ENCODE measurements at places on chromosomes 3 and 15.

DNA sequence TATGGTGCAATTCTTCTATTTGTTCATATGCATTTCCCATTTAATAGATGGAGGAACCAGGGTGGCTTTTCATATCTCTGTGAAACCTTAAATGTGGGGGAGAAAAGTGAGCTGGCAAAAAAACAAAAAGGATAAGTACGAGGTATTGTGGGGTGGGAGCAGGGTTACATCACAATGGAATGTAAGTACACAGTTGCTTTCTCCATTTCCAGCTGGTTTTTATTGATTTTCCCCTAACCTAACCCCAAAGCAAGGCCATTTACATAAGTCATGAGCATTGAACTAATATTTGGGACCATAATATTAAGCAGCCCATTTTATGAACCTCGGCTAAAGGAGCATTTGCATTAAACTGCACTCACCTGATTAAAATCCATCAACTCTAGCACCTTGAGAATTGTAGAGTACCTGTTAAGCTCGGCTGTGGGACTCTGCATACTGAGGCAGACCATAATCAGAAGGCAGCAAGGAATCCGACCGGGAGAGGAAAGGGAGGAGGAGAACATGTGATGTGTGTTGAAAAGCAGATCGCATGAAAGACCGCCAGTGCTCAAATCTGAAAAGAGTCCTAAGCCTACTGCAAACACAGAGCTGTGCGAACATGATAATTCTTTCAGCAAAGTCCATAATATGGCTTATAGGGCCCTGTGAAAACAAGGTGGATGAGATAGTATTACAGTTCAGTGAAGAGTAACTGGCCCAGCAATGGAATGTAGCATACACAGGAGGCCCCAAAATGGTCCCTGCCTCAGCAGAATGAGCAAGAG is 513.4 kb downstream of the FHIT start:
- no peak for DNase-seq

GRCh38 chr3:116260491-116260890 is 184.8 kb downstream of the LSAMP start:
- no peak for DNase-seq

GRCh38 chr15:61796056-61796455 is 264.2 kb downstream of the VPS13C start:
- no peak for DNase-seq

DNA sequence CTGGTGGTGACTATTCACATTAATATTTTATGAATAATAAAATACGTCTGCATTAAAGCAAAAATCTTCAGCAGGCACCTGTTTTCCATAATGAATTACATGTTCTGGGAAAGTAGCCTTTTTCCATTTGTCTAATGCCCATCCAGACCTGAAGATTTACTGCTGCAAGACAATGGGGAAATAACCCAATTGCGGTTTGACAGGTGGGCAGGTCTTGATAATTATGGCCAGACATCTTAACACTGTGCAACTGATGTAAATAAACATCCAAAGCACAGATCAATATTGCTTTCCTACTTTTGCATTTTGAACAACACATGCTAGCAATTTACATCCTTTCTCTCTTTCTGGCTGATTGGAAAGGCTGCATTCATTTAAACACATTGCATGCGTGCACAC is 173.9 kb downstream of the MEIS2 start:
- DNase-seq, result no peak

DNA sequence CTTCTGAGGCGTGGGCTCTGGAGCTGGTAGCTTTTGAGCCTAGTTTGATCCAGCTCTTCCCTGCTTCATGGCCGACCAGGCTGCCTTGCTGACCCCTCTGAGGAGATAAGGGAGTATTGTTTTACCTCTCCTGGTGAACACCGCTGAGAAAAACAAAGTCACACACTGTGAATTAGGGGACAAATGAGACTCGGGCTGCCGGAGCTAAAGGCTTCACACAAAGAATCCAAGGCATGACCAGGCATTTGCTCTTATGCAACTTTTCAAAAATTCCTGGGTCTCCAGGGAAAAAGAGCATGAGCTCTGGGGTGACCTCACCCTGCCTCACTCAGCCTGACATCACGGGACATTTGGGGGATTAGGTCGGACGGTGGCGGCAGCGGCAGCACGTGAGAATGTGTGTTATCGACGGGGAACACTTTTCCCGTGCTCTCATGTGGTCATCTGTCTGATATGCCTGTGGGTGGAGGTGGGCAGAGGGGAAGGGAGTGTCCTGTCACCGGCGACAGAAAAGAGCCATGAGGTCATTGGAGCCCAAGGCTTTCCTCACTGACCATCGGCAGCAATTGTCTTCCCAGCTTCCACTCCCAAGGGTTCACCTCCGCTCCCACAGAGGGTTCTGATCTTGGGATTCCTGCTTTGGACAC is 61.0 kb downstream of the TMEM44 start:
- no peak for DNase-seq

DNA sequence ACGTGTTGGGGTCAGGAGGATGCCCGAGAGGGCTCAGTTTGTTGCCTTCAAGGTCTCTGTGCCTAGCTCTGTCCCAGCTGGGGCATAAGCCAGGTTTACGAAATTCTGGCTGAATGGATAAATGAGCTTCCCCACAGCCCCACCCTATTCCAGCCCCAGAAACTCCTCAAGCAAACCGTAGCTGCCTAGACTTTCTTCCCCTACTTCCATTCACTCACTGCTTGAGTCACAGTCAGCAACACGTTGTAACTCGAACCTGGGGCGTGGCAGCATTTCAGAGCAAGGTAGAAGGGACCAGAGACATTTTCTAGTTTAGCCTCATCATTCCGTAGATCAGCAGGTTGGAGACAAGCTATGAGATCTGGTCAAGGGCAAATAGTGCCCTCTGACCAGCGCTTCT is 24.2 kb downstream of the NMNAT3 start:
- no peak for DNase-seq

- DNase-seq, result no peak
Observed at GRCh38 chr3:40532252-40532651, 7.5 kb downstream of the ZNF621 start.

- DNase-seq, result no peak
Observed at GRCh38 chr3:141812084-141812483, 48.9 kb downstream of the GRK7 start.

GRCh38 chr15:41907141-41907540 is 13.3 kb upstream of the SPTBN5 start:
- DNase-seq, result no peak

GRCh38 chr15:25175789-25176615 is 221.2 kb downstream of the SNRPN start:
- DNase-seq, result no peak

DNA sequence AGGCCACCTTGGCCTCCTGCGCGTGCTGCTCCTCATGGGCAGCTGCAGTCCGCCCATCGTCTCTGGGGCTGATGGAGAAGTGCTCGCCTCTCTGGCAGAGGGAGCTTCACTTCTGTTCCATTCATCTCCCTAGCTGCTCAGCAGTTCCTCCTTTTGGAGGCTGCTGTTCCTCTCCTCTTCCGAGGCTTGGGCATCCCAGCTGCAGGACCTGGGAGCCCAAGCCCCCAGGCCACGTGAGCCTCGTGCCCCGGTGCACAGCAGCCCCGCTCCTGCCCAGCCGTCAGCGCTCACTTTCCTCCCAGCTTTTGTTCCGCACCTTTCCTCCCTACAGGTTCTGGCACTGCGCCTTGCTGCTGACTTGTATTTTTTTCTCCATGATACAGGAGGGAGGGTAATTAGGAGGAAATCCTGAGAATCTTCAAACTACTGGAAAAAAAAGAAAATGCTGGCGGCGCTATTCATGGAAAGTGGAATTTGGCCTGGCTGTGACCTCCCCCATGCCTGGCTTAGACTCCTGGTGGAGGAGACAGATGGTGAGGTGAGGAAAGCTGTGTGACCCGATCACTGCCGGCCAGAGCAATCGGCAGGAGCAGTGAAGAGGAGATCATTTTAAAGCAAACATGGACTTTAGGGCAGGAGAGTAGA is 210.1 kb downstream of the CHST2 start:
- peak; percentile 8 for DNase-seq

DNA sequence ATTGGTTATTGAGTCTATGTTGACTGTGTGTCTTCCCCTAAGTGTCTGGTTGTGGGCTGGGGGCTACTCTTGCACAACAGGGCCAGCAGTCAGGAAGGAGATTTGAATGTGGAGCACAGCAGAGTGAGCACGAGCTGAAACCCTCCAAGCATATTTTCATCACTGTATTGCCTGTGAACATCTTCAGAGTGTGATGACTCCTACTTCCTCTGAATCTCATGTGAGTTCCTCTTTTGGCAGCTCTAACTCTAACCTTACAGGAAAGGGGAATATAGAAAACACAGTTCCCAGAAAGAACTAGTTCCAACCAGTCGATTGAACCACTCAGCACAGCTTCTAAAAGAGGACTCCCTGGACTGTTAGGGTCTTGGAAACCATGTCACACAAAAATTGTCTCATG is 211.6 kb downstream of the RAP2B start:
- DNase-seq, result no peak

DNA sequence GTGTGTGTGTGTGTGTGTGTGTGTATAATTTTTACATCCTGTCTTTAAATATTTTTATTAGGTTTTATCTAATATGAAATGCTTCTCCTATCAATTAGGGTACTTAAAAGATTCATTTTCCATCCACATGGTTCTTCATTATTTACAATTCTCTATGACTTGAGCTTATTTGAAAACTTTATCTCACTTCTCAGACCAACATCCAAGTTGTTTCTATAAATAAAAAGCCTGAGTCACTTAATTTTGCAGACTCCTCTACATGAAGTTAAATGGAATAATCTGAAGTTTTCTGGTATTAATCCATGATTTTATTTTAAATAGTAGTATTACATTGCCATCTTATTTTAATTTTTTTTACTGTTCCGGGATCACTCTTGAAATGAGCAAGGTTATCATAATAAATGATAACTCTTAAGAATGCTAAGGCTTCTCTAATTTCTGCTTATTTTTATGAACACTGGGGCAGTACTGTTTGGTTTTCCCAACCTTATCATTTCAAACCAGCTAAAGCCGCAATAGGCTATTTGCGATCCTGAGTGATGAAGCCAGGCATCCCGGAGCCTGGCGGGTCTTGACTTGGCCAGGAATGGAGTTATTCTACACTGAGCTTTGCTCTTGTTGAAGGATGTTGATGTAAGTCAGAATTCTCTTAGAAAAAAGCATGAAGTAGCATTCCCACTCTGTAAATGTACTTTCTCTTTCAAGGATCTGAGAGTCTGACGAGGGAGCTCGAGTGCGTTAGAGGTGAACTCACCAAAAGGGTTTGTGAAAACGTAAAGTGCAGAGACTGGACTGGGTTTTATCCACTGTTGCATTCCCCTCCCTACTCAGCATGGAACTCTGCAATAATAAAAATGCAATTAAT is 220.2 kb upstream of the LRTM1 start:
- no peak for DNase-seq

- DNase-seq, result no peak
Observed at GRCh38 chr3:34782871-34783270, 856.5 kb upstream of the ARPP21 start.

DNA sequence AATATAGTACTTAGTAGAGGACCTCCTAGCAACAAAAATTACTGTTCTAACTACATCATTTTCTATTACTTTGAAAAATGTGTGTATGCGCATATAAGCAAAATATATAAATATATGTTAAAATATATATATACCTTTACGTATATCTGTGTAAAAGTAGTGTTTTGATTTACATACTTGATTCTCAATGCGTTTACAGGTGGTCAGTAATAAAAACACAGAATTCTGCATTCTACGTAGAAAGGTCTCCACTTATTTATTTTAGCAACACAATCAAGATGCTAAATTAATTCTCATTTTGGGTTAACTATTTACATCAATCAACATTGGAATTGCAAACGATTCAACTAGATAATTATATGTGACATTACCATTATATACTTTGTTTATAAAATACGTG is 158.0 kb downstream of the ATG7 start:
- DNase-seq, result no peak

DNA sequence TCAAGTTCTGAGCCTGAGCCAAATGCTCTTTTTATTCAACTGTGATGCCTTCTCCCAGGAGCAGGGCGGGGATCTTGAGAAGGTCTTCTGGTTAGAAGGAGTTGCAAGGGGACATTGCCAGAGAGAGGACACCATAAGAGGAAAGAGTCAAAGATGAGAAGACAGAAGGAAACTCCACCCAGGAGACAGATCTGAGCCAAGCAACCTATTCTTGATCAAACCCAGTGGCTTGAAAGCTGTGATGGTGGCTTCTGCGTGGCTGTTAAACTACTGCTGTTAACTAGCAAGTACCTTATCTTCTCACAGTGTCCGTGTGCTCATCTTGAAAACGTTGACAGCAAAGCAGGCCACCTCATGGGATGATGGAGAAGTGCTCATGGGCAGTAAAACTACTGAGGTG is 19.8 kb upstream of the AGBL1 start:
- DNase-seq, result no peak

GRCh38 chr15:28885630-28886430 is at the start of gene APBA2:
Gene APBA2 (plus strand): TSS chr15:28885974. CDS start chr15:29053885, 167,911 bp downstream.
- DNase-seq, result peak; percentile 71

GRCh38 chr3:65177960-65178376 is 490.2 kb upstream of the ADAMTS9 start:
- no peak for DNase-seq

DNA sequence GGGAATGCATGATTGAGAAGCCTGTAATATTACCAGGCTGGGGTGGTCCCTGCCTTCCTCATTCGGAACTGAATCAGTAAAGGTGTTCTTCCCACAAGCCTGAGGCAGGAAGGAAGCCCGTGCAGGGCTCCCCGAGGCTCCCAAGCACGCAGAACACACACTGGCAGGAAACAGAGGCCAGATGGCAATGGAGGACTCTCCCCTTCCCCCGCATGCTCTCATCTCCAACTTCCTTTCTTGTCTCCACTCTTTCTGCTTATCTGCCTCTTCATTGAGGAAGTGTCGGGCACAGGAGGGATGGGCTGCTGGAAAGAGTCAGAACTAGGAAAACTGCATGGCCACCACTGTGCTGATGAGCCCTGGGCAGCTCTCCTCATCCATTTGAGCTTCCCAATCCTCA is 123.5 kb downstream of the NUP210 start:
- no peak for DNase-seq

DNA sequence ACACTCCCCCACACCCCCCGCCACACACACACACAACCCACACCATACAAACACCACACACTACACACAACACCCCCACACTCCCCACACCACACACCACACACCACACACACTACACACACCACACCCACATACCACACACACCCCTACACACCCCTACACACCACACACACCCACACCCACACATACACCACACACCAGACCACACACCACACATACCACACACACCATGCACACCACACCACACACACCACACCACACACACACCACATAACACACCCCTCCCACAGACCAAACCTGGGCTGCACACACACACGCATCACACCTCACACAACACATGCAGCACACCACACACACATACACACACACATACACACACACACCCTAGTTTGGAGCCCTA is 1.8 kb upstream of the RASGRF1 start:
- no peak for DNase-seq

- peak; percentile 18 for DNase-seq
Observed at GRCh38 chr3:169505577-169506230, 157.8 kb downstream of the MECOM start.

GRCh38 chr3:114402838-114403237 is 109.0 kb downstream of the TIGIT start:
- no peak for DNase-seq

DNA sequence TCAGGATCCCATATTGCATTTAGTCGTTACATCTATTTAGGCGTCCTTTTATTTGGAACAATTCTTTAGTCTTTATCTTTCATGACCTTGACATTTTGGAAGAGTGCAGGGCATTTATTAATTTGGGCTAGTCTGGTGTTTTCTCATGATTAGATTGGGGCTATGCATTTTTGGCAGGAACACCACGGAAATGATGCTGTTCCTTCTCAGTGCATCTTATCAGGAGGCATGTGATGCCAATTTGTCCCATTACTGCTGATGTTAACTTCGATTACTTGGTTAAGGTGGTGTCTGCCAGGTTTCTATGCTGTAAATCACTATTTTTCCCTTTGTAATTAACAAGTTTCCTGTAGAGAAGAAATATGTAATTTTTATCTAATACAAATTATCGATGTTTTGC is 18.1 kb upstream of the VWA5B2 start:
- DNase-seq, result no peak
